ENCODE measurements at places on chromosomes 16 and 17.

DNA sequence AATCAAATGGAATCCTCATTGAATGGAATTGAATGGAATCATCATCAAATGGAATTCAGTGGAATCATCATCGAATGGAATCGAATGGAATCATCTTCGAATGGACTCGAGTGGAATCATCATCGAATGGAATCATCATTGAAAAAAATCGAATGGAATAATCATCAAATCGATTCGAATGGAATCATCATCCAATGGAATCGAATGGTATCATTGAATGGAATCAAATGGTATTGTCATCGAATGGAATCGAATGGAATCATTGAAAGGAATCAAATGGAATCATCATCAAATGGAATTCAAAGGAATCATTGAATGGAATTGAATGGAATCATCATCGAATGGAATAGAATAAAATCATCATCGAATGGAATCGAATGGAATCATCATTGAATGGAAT is 619.3 kb downstream of the TP53TG3F start:
- no peak for DNase-seq

- DNase-seq, result no peak
These were observed 5.0 kb downstream of the SMARCD2 start for GRCh38 chr17:63837480-63837879.

- DNase-seq, result no peak
These were observed 14.2 kb downstream of the CRYM start for GRCh38 chr16:21263640-21264570.

GRCh38 chr17:75816693-75817092 is 27.5 kb downstream of the UNC13D start:
- DNase-seq, result no peak

- no peak for DNase-seq
These were observed 3.8 kb upstream of the ATP2A3 start for GRCh38 chr17:3968015-3968414.

- DNase-seq, result no peak
These were observed 52.6 kb upstream of the TRAP1 start for GRCh38 chr16:3769942-3770341.

GRCh38 chr16:19605701-19606100 is 50.2 kb downstream of the VPS35L start:
- no peak for DNase-seq

- DNase-seq, result no peak
These were observed 970.5 kb upstream of the EEF2KMT start for GRCh38 chr16:6068063-6068462.
